Fibroblast of skin of right quadriceps (primary cell): ENCODE measurements at places on chromosomes 3 and 15.

DNA sequence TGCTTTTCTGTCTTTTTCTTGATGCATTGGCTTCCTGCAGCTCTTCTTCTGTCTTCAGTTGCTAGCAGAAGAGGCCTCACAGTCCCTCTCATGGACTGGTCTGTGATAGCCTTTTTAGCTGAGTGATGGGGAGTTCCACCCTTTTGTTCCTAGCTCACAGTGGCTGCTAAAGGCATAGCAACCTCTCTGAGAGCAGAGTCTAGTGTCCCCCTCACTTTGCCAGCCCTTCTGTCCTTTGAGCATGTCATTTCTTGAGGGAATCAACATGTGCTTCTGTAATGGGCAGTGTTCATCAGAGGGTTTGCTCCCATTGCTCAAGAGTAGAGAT is 44.4 kb downstream of the GAP43 start:
- no peak for DNase-seq

DNA sequence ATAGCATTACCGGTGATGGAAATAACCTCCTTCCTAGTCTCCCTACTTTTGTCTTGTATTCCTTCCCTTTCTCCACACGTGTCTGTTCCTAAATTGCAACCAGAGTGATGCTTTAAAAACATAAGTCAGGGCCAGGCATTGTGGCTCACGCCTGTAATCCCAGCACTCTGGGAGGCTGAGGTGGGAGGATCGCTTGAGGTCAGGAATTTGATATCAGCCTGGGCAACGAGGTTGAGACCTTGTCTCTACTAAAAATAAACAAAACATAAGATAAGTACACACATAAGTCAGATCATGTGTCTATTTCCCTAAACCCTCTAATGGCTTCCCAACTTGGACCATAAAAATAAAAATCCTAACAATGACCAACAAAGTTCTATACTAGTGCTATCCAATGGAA is 18.4 kb downstream of the ARMC8 start:
- no peak for DNase-seq

- DNase-seq = no peak
Measured at GRCh38 chr3:27713078-27713423, 9.1 kb downstream of the EOMES start.

DNA sequence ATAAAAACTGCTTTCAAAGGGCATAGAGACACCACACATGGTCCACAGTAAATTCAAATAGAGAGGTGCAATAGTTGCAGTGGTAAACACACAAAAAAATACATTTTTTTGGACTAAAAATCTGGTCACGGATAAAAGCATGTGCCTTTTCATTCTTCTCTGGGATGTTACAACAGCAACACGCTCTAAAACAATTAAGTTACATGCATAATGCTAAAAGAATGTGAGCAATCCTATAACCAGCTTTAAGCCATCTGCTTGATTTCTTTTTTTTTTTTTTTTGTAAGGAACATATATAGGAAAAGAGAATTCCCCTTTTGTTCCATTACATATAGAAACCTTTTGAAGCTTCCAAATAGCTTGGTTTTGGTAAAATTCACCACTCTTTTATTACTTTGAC is 20.0 kb downstream of the WNT5A start:
- peak; percentile 86 for DNase-seq

DNA sequence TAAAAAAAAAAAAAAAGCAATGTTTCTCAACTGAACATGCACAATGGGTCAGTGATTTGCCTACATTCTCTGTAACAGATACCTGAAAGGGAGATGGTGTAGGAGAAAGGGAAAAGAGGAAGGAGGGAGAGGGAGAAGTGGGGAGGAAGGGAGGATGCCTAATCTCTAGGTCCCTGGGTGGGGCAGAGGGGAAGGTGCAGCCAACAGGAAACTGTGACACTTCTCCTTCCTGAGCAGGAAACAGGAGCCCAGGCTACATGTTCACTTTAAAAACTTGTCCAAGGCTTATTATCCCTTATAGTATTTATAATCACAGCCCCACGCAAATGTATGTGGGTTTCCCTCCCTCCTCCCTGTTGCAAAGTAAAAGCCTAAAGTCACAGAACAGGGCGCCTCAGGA is 137.9 kb downstream of the MINAR1 start:
- DNase-seq = no peak

- no peak for DNase-seq
Measured at GRCh38 chr15:60721257-60721626, 242.3 kb upstream of the ICE2 start.
